IPS DF 6.9 (cell line): ENCODE measurements at places on chromosomes 16 and 17.

- no peak overlapping the region for H3K27ac ChIP-seq
- no peak overlapping the region for H3K4me3 ChIP-seq
- H3K4me1 ChIP-seq, result no peaks in the 10 kb centered on the region
- DNase-seq, result no peak
These were observed 62.7 kb downstream of the GAS7 start for GRCh38 chr17:10135539-10136257.

GRCh38 chr17:49552070-49552751 is 23.5 kb upstream of the NXPH3 start:
- no peak overlapping the region for H3K4me3 ChIP-seq
- H3K27ac ChIP-seq, result no peak overlapping the region
- H3K27me3 ChIP-seq, result no peaks in the 10 kb centered on the region
- H3K4me1 ChIP-seq, result no peaks in the 10 kb centered on the region; the same call in 1 of the 2 replicates
- H3K36me3 ChIP-seq, result no peaks in the 10 kb centered on the region

- DNase-seq, result no peak
- H3K27me3 ChIP-seq, result no peaks in the 10 kb centered on the region
- no peak overlapping the region for H3K4me3 ChIP-seq
- H3K27ac ChIP-seq, result no peak overlapping the region
- H3K36me3 ChIP-seq, result no peaks in the 10 kb centered on the region
These were observed 21.4 kb downstream of the MPRIP start for GRCh38 chr17:17063546-17064122.

GRCh38 chr17:33390479-33391176 is 97.5 kb upstream of the ASIC2 start:
- no peaks in the 10 kb centered on the region for H3K4me1 ChIP-seq
- no peak for DNase-seq
- no peaks in the 10 kb centered on the region for H3K27me3 ChIP-seq
- no peak overlapping the region for H3K4me3 ChIP-seq
- H3K36me3 ChIP-seq, result no peaks in the 10 kb centered on the region

DNA sequence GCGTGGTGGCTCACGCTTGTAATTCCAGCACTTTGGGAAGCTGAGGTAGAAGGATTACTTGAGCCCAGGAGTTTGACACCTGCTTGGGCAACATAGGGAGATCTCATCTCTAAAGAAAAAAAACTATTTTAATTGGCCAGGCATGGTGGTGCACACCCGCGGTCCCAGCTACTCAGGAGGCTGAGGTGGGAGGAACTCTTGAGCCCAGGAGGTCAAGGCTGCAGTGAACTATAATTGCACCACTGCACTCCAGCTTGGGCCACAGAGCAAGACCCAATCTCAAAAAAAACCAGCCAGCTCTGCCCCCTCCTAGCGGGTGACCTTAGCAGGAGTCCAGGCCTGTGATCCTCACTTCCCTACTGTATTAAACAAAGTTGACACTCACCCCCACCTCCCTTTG is 5.9 kb upstream of the HS3ST6 start:
- no peak overlapping the region for H3K4me3 ChIP-seq
- peaks cover 7% of the 10 kb centered on the region; the same call in 1 of the 2 replicates for H3K4me1 ChIP-seq
- H3K27ac ChIP-seq, result no peak overlapping the region
- peaks cover 21% of the 10 kb centered on the region for H3K27me3 ChIP-seq
- DNase-seq, result no peak

DNA sequence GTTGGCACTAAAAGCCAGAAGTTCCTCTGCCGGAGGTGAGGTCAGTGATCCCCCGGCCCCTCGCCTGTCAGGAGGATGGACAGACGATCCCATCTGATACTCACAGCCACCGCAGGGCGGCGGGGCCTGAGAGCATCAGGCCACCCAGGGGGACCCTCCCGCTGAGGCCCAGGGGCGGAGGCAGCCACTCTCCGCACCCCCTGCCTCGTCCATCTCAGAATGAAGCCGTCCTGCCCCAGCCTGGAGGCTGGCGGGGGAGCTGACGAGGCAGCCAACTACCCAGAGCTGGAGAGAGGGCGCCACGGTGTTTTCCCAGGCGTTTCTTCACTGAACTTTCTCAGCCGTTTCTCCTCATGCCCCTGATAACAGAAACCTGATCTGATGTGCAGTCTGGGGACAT is 22.6 kb downstream of the TPSD1 start:
- H3K4me3 ChIP-seq, result no peak overlapping the region
- no peaks in the 10 kb centered on the region for H3K36me3 ChIP-seq
- peaks cover 7% of the 10 kb centered on the region for H3K4me1 ChIP-seq
- no peak overlapping the region for H3K27ac ChIP-seq

DNA sequence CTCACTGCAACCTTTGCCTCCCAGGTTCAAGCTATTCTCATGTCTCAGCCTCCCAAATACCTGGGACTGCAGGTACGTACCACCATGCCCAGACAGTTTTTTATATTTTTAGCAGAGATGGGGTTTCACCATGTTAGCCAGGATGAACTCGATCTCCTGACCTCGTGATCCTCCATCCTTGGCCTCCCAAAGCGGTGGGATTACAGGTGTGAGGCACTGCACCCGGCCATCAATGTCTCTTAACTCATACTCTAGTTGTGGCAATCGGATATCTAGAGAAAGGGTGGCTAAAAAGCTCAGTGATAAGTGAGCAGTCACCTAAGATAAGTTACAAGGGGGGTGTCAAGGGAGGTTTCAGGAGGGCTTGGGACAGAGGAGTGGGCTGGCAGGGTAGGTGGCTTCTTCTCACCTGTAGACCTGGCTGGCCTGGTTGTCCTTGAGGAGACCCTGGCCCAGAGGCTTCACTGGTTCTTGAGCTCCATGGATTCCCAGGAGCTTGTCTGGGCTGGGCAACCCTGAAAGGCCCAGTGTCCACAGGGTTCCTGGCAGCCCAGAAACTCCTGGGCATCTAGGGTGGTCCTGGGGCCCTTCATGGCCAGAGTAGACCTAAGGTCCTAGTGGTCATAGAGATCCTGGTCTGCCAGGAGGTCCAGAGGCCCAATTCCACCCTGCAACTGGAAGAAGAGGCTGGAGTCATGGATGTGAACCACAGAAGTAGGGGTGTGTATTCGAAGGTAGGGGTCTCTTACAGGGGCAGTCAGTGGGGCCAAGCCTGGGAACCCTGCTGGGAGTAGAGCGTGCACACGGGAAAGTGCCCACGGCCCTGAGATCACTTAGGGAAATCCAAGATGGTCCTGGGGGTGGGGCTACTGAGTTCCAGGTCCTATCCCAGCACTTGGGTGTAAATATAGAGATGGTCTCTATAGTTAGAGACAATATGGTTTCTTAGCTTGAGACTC is 12.7 kb upstream of the IGFBP4 start:
- H3K27ac ChIP-seq, result no peak overlapping the region
- H3K36me3 ChIP-seq, result no peaks in the 10 kb centered on the region
- DNase-seq, result no peak
- H3K4me3 ChIP-seq, result no peak overlapping the region
- H3K27me3 ChIP-seq, result no peaks in the 10 kb centered on the region

DNA sequence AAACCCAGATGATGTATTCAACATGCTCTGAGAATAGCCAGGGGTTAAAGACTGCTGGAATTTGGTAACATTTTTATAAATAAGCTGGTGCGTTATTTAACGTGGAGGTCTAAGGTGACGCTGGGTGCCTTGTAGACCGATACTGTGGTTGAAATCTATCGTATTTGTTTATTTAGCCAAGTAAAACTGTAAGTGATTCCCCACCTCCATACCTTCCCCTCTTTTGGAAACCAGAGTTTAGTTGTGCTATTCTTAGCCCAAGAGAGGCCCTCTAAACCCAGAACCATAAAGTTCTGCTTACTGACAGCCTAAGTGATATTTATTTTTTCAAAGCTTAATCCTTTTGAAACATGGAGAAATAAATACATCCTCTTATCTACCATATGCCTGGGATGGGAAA is 744.5 kb downstream of the WWOX start:
- H3K4me1 ChIP-seq, result no peaks in the 10 kb centered on the region
- no peaks in the 10 kb centered on the region for H3K27me3 ChIP-seq
- H3K27ac ChIP-seq, result no peak overlapping the region
- no peaks in the 10 kb centered on the region for H3K36me3 ChIP-seq
- H3K4me3 ChIP-seq, result no peak overlapping the region
- DNase-seq, result no peak

GRCh38 chr16:75647112-75647491 is 363 bp downstream of the KARS1 start:
- H3K27me3 ChIP-seq, result no peaks in the 10 kb centered on the region
- peak overlapping the region; percentile 88 for H3K4me3 ChIP-seq

DNA sequence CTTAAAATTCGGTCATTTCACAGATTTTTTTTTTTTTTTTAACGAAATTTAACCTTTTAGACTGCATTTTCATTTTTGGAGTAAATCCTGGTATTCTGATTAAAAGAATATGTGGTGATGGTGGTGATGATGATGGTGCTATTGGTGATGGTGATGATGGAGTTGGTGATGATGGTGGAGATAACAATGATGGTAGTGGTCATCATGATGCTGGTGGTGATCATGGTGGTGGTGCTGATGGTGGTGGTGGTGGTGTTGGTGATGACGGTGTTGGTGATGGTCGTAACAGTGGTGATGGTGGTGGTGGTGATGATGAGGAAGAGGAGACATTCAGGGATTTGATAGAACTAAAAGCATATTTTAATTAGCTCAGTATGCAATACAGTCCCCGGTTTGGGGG is 84.0 kb downstream of the TNRC6C start:
- peaks cover 2% of the 10 kb centered on the region; the same call in 1 of the 2 replicates for H3K4me1 ChIP-seq
- H3K27me3 ChIP-seq, result no peaks in the 10 kb centered on the region
- no peak overlapping the region for H3K4me3 ChIP-seq
- peaks cover 2% of the 10 kb centered on the region; the same call in 1 of the 2 replicates for H3K36me3 ChIP-seq
- H3K27ac ChIP-seq, result no peak overlapping the region

DNA sequence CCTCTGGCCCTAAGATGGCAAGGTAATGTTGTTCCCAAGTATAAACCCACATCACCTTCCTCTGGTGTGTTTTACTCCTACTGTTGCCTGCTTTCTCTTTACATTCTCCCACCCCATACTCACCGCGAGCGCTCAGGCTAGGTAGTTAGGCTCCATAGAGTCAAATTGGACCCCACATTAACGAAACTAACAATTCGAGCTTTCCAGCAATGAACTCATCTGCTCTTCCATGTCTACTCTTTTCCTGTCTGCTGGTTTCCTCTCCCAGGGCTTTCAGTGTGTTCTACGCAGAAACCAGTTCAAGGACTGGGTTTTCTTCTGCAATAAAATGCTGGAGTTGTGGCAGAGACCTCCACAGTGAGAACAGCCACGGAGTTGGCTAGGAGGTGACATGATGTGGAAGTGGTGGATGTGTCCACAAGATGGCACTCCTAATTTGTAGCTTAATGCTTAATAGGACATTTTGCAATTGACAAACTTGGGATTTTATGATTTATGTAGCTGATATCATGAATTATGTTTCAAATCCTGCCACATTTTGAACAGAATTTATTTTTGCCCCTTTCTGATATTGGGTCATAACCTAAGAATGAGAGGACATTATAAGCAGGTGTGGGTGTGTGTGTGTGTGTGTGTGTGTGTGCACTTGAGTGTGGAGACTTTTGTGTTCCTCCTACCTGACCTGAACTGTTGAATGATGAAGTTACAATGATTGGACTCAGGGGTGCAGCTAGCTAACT is 2.2 kb upstream of the UQCRC2 start:
- no peaks in the 10 kb centered on the region for H3K4me1 ChIP-seq
- H3K27me3 ChIP-seq, result no peaks in the 10 kb centered on the region
- no peak overlapping the region for H3K4me3 ChIP-seq
- H3K27ac ChIP-seq, result no peak overlapping the region
- DNase-seq, result no peak

DNA sequence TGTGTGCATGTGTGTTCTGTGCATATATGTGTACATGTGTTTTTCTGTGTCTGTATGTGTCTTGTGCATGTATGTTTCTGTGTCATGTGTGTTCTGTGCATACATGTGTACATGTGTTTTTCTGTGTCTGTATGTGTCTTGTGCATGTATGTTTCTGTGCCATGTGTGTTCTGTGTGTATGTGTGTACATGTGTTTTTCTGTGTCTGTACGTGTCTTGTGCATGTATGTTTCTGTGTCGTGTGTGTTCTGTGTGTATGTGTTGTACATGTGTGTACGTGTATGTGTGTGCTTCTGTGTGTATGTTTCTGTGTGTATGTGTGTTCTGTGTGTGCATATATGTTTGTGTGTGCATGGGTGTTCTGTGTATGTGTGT is 8.4 kb upstream of the RAB37 start:
- H3K4me3 ChIP-seq, result no peak overlapping the region
- no peaks in the 10 kb centered on the region for H3K27me3 ChIP-seq
- DNase-seq, result no peak
- H3K36me3 ChIP-seq, result no peaks in the 10 kb centered on the region
- no peaks in the 10 kb centered on the region for H3K4me1 ChIP-seq
- H3K27ac ChIP-seq, result no peak overlapping the region

DNA sequence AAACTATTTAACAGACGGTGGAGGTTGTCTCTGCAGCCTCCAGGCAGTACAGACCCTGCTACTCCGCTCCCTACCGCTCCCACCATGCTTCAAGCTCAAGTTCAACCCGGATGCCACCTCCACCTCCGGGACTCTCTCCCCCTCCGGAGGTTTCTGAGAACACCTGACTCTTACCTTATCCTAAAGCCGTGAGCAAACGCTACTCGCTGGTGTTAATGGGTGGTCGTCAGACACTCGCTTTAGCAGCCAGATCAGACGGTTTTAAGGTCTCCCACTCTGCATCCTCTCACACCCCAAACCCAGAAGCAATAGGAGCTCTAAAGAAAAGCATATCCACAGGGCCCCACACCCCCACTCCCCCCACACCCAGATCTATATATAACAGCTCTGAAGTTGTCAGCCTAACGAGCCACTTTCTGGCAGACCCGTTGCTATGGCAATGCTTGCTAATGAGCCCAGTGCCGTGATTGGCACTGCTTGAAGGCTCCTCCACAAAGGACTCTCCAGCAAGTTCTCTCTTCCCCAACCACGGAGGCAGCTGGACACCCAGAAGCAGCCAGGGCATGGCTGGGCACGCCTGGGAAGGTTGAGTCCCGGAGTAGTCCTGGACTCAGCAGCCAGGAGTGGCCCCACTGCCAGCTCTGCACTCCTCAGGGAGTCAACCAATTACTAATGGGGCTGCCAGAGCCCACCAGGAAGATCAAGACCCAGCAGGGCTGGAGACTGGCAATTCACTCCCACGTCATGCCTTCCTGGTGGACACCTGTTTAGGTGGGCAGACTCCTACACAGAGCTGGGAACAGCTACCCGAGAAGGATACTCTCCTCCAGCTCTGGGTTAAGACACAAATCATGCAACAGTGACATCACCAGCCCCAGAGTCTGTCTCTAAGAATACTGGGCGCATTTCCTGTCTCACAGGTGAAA is 121.2 kb upstream of the RCVRN start:
- H3K27me3 ChIP-seq, result no peaks in the 10 kb centered on the region
- peaks cover 2% of the 10 kb centered on the region; the same call in 1 of the 2 replicates for H3K4me1 ChIP-seq
- H3K4me3 ChIP-seq, result no peak overlapping the region
- no peak for DNase-seq
- H3K36me3 ChIP-seq, result no peaks in the 10 kb centered on the region
- no peak overlapping the region for H3K27ac ChIP-seq

- no peaks in the 10 kb centered on the region for H3K36me3 ChIP-seq
- no peak for DNase-seq
- H3K4me3 ChIP-seq, result no peak overlapping the region
- H3K4me1 ChIP-seq, result no peaks in the 10 kb centered on the region; the same call in 1 of the 2 replicates
- no peak overlapping the region for H3K27ac ChIP-seq
These were observed 100.7 kb downstream of the SOCS1 start for GRCh38 chr16:11155284-11155806.

- no peaks in the 10 kb centered on the region for H3K36me3 ChIP-seq
- peak overlapping the region; percentile 23 for H3K27ac ChIP-seq
- no peak overlapping the region for H3K4me3 ChIP-seq
- no peak for DNase-seq
- no peaks in the 10 kb centered on the region for H3K27me3 ChIP-seq
These were observed 31.0 kb downstream of the SOX9 start for GRCh38 chr17:72151565-72152386.

- no peak overlapping the region for H3K27ac ChIP-seq
- no peaks in the 10 kb centered on the region for H3K27me3 ChIP-seq
- no peaks in the 10 kb centered on the region for H3K4me1 ChIP-seq
- no peak for DNase-seq
- no peaks in the 10 kb centered on the region for H3K36me3 ChIP-seq
These were observed 1100.6 kb upstream of the RBFOX1 start for GRCh38 chr16:6232056-6232455.
